Chondrocyte (in vitro differentiated cells): ENCODE measurements at places on chromosomes 11 and 22. TPM values are rescaled to one million over a fixed set of nuclear protein-coding genes. Genes with fewer than 3 reads are reported as not detected.

The CDC42EP2 gene
- total RNA-seq = 7.3 to 12.8 TPM (median 12.6 TPM) in 3 replicates

DNA sequence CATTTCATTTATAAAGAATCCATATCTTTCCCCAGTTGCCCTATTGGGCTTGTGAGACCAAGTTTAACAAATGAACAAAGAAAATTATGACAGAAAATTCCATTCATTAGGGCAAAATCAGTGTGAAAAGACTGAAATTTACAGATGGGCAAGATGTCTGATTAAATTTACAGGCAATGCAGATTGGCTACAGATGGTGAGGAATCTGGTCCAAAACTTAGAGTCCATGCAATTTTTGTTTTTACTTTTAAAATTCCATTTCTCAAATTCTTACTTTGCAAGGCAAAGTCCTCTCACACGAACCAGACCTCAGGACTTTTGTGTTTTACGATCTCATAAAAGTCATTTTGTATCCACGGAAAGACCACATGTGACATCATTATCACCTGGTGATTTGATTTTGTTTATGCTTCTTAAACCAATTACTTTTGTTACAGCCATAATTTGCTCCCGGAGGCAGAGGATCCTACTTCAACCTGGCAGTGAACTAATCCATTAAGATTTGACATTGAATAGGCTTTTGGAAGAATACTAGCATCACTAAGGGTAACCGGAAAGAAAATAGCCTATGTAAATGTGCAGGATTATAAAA, 843.7 kb upstream of the CHORDC1 start:
- H3K27me3 ChIP-seq = no peaks in the 10 kb centered on the region
- no peak for DNase-seq
- H3K27ac ChIP-seq = no peak overlapping the region

The PYGM gene
- 0.65 to 1.6 TPM (median 1.2 TPM) in 3 replicates for total RNA-seq

- H3K4me1 ChIP-seq = no peaks in the 10 kb centered on the region
- no peaks in the 10 kb centered on the region for H3K27me3 ChIP-seq
- DNase-seq = peak; percentile 87
- no peak overlapping the region for H3K4me3 ChIP-seq
- H3K27ac ChIP-seq = no peak overlapping the region
These were observed 17.6 kb downstream of the ALG12 start for GRCh38 chr22:49900441-49901230.

- H3K4me1 ChIP-seq = peaks cover 29% of the 10 kb centered on the region
- peak overlapping the region; percentile 85 for H3K27ac ChIP-seq
- peak overlapping the region; percentile 90 for H3K4me3 ChIP-seq
- no peak for DNase-seq
- H3K36me3 ChIP-seq = peaks cover 12% of the 10 kb centered on the region
- H3K27me3 ChIP-seq = no peaks in the 10 kb centered on the region
These were observed 3.0 kb downstream of the NCR3LG1 start for GRCh38 chr11:17354601-17354991.

The SLC35E4 gene
- total RNA-seq = 5.3 to 7.9 TPM (median 7.6 TPM) in 3 replicates

- H3K4me1 ChIP-seq = no peaks in the 10 kb centered on the region
- no peak for DNase-seq
- H3K36me3 ChIP-seq = no peaks in the 10 kb centered on the region
These were observed 677.7 kb downstream of the BRD1 start for GRCh38 chr22:49149721-49150608.

The OR6T1 gene
- not detected in 3 replicates for total RNA-seq

GRCh38 chr11:9493492-9493891, 32.7 kb downstream of the ZNF143 start:
- H3K4me1 ChIP-seq = peaks cover 21% of the 10 kb centered on the region
- H3K27me3 ChIP-seq = no peaks in the 10 kb centered on the region
- H3K4me3 ChIP-seq = no peak overlapping the region

DNA sequence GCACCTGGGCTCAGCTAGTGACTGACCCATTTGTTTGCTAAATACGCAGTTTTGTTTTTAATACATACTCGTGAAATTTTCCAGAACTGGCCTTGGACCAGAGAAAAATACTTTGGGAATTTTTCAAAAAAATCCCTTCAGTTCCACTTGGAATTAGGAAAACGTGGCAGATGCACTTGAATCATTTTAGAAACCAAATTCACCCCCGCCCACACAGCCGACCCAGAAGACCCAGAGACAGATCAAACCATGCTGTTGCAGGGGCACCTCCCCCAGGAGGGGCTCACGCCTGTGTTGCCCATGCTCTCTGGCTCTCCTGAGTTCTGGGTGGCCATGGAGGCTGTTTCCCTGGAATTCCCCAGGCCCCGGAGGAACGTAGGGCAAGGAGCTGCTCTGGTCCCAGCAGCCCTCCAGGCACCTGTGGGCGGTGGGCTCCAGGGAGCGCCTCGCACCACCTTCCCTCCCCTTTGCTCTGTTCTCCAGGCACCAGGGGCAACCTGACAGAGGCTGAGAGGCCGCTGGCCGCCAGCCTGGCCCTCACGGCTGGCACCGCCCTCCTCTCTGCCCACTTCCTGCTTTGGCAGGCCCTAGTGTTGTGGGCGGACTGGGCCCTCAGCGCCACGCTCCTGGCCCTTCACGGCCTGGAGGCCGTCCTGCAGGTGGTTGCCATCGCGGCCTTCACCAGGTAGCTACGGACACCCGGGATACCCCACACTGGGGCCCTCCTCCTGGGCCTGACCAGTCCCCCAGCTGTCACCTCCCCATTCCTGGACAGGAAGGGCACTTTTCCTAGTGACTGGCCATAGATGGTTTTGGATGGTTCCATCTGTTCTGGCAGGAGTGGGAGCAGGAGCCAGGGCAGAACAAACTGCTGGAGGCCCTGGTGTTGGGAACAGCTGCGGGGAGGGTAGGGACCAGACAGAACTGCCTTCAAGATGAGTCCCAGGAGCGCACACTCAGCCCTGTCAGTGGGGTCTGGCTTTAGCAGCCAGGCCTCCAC, 3.3 kb upstream of the EPS8L2 start:
- H3K27me3 ChIP-seq = no peaks in the 10 kb centered on the region
- H3K27ac ChIP-seq = peak overlapping the region; percentile 36
- H3K4me1 ChIP-seq = peaks cover 50% of the 10 kb centered on the region
- H3K36me3 ChIP-seq = peaks cover 3% of the 10 kb centered on the region

The ROM1 gene
- total RNA-seq = 2.4 to 5.8 TPM (median 3.5 TPM) in 3 replicates

The NTM gene
- 92.1 to 122 TPM (median 97.0 TPM) in 3 replicates for total RNA-seq

The KCNJ1 gene
- not detected in 3 replicates for total RNA-seq

DNA sequence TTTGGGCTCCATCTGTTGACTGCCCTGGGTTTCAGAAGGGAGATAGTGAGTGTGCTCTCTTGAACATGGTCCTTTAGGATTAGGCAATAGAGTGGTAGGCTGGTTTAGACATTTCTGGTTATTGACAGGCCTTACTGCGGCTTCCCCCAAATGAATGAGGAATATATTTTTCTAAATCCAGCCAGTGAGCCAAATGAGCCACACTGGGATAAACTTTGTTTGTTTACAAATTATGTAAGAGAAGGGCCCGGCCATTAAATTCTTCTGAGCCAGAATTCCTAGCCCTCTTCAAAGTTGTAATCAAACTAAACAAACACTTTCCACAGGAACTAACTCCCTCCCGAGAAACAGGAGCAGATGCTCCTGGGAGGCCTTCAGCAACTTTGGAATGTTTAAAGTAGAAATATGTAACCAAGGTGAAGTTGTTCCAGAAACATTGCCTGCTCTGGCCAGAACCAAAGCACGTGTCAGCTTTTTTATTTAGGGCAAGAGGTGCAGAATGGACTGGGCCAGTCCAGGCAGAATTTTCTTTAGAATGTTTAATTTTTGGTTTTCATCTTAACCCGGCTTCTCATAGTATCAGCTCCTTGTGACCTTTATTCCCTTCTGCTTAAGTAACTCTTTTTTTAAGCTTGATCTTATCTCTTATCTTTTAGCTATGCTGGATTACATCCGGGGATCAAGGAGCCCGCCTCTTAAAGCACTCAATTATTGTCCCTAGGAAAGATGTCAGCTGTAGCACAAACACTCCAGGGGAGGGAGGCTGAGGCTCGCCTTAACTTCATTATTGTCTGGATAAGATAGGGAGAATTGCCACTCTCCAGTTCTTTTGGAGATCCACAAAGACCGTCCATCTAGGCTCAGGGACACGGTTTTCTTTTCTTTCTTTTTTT, 28.7 kb downstream of the ZNRF3 start:
- peak overlapping the region; percentile 68 for H3K27ac ChIP-seq
- no peaks in the 10 kb centered on the region for H3K36me3 ChIP-seq
- no peak overlapping the region for H3K4me3 ChIP-seq
- H3K4me1 ChIP-seq = peaks cover 33% of the 10 kb centered on the region
- H3K27me3 ChIP-seq = no peaks in the 10 kb centered on the region

DNA sequence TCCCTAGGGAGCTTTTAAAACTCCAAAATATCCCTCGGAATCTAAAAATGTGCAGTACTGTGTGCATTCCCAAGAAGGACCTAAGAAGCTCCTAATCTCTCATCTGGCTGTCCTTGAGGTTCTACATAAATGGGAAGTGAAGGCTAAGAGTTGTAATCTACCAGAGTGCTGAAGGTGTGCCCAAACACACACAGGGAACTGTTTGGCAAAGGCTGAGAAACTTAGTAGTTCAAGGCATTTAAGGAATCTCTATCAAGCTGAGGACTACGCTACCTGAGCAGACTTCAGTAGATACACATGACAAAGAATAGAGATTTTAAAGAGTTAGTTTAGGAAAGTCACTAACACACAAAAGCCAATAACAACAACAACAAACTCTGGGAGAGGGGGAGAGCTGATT, 71.1 kb downstream of the TTC28 start:
- peaks cover 4% of the 10 kb centered on the region for H3K36me3 ChIP-seq
- H3K27me3 ChIP-seq = no peaks in the 10 kb centered on the region
- no peak overlapping the region for H3K4me3 ChIP-seq

GRCh38 chr11:32713496-32713895, 81.0 kb downstream of the CCDC73 start:
- H3K4me1 ChIP-seq = no peaks in the 10 kb centered on the region
- peaks cover 49% of the 10 kb centered on the region for H3K27me3 ChIP-seq
- H3K27ac ChIP-seq = no peak overlapping the region
- DNase-seq = no peak

The CRACR2B gene
- 0.57 to 5.0 TPM (median 1.4 TPM) in 3 replicates for total RNA-seq

- H3K4me3 ChIP-seq = no peak overlapping the region
- no peaks in the 10 kb centered on the region for H3K4me1 ChIP-seq
- no peaks in the 10 kb centered on the region for H3K27me3 ChIP-seq
- H3K36me3 ChIP-seq = no peaks in the 10 kb centered on the region
These were observed 306.3 kb upstream of the ANO3 start for GRCh38 chr11:26025676-26026075.

GRCh38 chr11:45280449-45280848, 5.7 kb downstream of the SYT13 start:
- peaks cover 18% of the 10 kb centered on the region for H3K27me3 ChIP-seq
- no peak overlapping the region for H3K27ac ChIP-seq
- peaks cover 2% of the 10 kb centered on the region for H3K36me3 ChIP-seq
- DNase-seq = no peak

DNA sequence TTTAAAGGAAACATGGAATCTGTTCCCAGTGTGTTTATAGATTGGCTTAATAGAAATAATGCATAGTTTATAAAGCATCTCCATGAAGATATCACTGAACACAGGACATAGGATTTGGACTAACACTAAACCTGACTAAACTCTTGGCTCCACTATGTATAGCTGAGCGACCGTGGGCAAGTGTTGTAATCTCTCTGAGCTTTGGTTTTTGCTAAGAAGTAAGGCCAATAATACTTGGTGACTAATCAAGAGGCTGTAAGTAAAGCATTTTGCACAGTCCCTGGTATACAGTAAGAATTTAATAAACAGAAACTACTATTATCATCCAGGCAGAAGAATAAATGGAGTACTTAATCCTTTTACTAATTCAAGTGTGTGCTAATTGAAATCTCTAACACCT, 125.5 kb upstream of the MTMR2 start:
- peaks cover 55% of the 10 kb centered on the region for H3K4me1 ChIP-seq
- no peak overlapping the region for H3K27ac ChIP-seq
- no peak overlapping the region for H3K4me3 ChIP-seq
- H3K27me3 ChIP-seq = no peaks in the 10 kb centered on the region
- DNase-seq = no peak

The PRRG4 gene
- not detected in 3 replicates for total RNA-seq

The BTG4 gene
- total RNA-seq = not detected in 3 replicates

The OR6Q1 gene
- not detected in 3 replicates for total RNA-seq

The RIMBP3B gene
- 0.15 to 0.67 TPM (median 0.27 TPM) in 3 replicates for total RNA-seq

The BTBD18 gene
- total RNA-seq = not detected in 3 replicates

The TEX12 gene
- total RNA-seq = 0.75 TPM in 1 of 3 replicates, not detected in the others

- H3K27ac ChIP-seq = no peak overlapping the region
- no peaks in the 10 kb centered on the region for H3K36me3 ChIP-seq
- H3K4me1 ChIP-seq = no peaks in the 10 kb centered on the region
- no peak for DNase-seq
- no peak overlapping the region for H3K4me3 ChIP-seq
These were observed 610.4 kb upstream of the B3GAT1 start for GRCh38 chr11:135022454-135022853.

DNA sequence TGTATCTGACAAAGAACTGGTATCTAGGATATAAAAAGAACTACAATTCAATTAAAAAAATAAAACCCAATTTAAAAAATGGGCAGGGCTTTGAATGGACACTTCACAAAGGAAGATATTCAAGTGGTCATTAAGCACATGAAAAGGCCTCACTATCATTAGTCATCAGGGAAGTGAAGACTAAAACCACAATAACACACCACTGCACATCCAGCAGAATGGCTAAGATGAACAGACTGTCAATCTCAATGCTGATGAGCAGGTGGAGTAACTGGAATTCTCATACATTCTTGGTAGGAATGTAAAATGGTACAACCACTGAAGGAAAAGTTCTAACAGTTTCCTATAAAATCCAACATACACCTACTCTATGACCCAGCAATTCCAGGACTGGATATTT, 8.9 kb downstream of the HPS4 start:
- H3K4me3 ChIP-seq = no peak overlapping the region
- H3K27me3 ChIP-seq = no peaks in the 10 kb centered on the region
- H3K4me1 ChIP-seq = peaks cover 68% of the 10 kb centered on the region

GRCh38 chr11:64196626-64197025, 9.9 kb upstream of the FERMT3 start:
- no peak overlapping the region for H3K4me3 ChIP-seq
- peaks cover 39% of the 10 kb centered on the region for H3K36me3 ChIP-seq
- no peak overlapping the region for H3K27ac ChIP-seq
- peaks cover 5% of the 10 kb centered on the region for H3K4me1 ChIP-seq
